ENCODE measurements at places on chromosomes 5 and 9.

- DNase-seq = no peak
Observed at GRCh38 chr9:126295936-126296600, 30.6 kb upstream of the MVB12B start.

GRCh38 chr5:153718713-153719112 is 228.2 kb downstream of the GRIA1 start:
- no peak for DNase-seq

DNA sequence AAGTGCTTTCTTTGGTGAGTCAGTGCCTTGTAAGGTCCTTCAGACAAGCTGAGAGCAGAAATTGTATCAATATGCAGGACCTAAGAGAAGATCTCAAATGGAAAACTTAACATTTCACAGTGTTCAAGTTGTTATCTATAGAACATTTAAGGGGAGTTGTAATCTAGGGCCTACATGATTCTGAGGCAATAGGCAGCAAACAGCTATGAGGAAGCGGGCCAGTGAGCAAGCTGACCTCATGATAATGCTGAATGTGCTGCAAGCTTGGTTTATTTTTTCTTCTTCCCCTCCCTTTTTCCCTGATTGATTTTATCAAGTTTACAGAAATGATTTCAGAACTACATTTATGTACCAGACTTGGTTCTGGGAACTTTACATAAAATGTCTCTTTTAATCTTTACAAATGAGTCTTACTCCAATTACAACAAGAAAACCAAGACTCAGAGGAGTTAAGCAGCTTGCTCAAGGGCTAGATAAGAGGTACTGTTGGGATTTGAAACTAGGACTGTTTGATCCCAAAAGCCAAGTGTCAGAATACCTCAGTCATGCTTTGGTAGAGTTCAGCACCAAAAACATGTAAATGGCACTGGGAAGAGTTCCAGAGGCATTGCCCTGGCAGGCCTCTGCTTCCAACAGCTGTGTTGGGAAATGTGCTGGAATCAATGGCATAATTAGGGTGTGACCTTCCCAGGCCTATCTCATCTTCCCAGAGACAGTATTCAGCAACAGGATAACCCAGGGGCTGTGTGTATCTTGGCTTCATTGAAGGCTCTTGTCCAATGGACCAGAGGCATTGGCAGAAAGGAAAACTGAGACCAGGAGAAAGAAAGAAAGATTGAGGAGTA is 130.1 kb downstream of the LRRC70 start:
- no peak for DNase-seq

DNA sequence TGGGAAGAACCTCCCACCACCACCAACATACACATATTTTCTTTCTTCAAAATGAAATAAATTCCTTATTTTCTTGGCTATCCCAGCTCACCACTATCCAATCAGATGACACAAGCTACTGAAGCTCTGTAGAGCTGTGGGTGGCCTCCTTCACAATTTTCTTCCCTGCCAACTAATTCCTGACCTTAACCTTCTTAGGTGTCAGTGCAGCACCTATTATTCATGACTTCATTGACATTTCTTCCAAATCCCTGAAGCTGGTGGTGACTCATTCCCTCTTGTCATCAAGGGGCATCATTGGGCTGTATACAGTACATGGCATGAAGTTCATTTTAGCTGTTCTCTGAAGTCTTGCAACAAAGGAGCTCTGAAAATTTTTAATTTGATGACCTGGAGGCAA is 42.0 kb upstream of the ADRA1B start:
- DNase-seq = no peak

- no peak for DNase-seq
Observed at GRCh38 chr9:96457266-96457665, 7.3 kb downstream of the HABP4 start.

DNA sequence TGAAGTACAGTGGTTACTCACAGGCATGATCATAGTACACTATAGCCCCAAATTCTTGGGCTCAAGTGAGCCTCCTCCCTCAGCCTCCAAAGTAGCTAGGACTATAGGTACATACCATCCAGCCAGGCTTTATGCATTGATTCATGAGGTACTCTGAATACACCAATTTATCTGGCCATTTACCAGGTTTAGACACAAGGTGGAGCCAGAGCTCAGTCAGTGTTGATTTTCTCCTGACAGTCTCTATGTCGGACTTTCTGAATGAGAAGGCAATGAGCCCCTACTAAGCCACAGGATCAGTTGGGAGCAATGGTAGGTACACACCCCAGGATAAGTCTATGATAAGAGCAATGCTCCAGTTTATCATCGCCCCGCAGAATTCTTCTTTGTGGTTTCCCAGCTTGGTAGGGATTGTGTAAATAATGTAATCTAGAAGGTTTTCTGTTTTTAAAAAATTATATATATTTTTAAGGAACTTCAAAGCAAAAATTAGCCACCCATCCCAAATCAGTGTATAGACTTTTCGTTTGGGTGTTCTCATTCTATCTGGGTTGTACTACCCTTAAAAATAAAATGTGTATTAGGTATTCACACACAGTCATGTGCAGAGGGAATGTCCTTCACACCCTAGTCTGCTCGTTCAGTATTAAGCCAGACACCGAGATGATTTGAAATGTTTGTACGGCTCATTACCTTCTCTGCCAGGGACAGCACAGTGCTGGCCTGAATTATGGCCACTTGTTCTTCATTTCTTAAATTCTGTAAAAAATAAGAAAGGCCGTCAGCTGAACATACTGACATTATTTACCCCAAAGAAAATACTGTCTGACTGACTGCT is 118.4 kb upstream of the DPYSL3 start:
- peak; percentile 41 for DNase-seq

GRCh38 chr5:76745670-76746069 is 29.7 kb downstream of the F2R start:
- no peak for DNase-seq
